Activated CD4-positive, CD25-positive, alpha-beta regulatory T cell (primary cell): ENCODE measurements at places on chromosomes 2 and 18.
A peak's percentile ranks its signal among the peaks of the same experiment; 100 is the strongest.

DNA sequence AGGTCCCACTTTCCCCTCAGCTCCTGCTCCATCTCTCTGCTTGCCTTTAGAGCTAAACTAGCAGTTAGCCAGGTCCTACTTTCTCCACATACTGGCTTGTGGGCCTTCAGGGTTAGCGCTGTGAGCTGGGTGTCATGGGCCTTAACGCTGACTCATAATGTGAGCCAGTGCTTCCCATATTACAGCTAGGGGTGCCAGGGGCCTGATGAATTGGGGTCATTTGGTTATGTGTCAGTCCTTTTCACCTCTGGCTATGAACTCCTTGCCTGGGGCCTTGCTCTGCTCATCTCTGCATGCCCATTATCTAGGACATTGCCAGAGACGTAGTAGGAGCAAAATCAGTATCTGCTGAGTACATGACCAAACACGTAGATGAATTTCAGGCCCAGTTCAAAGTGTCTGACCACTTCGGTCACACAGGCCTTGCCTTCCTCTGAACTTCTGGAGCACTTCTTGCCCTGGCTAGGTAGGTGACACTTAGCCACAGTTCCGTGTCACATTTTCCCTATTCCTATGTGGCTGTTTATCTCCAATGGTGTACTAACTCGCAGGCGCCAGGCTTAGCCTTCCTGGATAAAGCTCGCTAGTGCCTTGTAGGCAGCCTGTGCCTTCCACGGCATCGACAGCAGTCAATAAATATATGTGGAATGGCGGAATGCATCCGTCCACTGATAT is 103.2 kb upstream of the SIX3 start:
- DNase-seq: no peak

DNA sequence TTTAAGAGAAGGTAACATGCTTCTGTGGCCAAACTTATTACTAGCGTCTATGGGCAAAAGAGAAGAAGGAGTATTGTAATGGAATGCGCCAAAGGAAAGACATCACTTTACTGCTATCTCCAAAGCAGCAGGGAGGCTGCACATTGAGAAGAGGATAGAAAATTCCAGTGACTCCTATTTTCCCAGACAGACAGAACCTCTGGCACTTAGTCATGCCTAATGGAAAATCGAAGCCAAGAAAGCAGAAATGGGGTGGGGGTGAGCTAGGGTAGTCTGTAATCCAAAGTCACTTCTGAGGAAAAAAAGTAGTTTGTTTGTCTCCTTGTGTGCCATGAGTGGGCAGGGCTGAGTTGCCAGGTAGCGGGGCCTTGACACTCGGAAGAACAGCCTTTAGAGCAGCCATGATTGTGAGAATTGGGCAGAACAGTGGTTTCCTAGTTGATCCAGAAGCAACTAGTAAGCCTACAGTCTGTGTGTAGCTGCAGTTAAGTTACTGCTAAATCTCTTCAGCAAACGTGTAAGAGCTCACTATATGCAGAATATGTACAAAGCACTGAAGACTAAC is 79.4 kb upstream of the FOSL2 start:
- DNase-seq: no peak

GRCh38 chr2:200383380-200384110 is 77.1 kb downstream of the SPATS2L start:
- DNase-seq: no peak

- no peak for DNase-seq
Measured at GRCh38 chr2:231227310-231228162, 29.1 kb downstream of the ARMC9 start.

DNA sequence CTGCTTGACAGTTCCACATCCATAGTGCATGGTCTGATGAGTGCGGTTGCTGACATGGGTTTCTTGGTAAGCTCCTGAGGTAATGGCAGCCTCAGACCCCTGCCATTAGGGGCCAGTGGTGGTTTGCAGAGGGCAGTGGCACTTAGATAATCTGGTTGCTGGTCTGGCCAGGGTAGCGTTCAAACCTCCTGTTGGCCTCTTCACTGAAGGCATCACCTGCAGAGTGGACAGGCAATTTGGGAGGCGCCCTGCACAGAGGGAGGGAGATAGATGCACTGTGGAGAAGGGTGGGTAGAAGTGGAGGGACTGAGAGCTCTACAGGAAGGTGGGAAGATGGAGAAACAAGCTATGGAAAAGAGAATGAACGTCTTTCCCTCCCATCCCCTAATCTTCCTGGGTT is 3.7 kb downstream of the HTRA2 start:
- DNase-seq: no peak

GRCh38 chr18:63444580-63444979 is 22.3 kb upstream of the VPS4B start:
- no peak for DNase-seq

DNA sequence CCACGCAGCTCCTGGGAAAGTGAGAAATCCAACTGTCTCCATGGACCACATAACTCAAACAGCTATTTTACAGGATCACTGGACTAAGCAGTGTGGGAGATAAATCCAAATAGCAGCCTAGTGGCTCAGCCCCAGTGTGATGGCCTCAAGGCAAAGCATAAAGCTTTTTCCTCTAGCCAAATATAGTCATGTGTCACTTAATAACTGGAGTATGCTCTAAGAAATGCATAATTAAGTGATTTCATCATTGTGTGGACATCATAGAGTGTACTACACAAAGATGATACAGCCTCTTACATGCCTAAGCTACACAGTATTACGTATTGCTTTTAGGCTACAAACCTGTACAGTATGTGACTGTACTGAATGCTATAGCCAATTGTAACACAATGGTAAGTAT is 31.8 kb upstream of the ST8SIA3 start:
- DNase-seq: no peak

GRCh38 chr2:180033993-180034894 is 27.1 kb upstream of the CWC22 start:
- no peak for DNase-seq

DNA sequence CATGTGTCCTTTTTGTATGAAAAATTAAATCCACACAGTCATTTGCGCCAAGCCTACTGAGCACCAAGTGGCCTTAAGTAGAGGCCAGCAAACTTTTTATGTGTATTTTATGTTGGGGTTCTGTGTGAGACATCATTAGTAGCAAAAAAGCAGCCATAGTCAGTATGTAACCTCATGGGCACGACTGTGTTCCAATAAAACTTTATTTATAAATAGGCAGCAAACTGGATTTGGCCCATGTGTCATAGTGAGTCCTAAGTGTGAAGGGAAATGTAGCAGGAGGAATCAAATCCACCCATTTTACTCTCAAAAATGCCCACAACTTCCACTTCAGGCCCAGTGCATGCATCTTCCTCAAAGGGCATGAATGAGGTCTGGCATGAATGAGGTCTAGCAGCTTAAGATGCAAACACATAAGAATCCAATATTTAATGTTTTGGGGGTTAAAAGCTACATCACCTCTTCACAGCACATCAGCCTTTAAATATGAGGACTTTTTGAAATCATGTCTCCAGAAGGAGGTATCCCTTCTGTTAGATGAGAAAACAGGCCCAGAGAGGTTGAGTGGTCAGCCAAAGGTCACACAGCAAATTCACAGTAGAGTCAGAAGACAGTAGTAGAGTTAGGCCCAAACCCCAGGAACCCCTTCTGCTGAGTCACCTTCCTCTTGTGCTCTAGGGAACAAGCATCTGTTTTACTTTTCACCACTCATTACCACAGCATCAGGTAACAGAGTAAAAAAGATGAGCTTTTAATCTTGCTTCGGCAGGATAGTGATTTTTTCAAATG is 45.6 kb downstream of the MREG start:
- DNase-seq: no peak

DNA sequence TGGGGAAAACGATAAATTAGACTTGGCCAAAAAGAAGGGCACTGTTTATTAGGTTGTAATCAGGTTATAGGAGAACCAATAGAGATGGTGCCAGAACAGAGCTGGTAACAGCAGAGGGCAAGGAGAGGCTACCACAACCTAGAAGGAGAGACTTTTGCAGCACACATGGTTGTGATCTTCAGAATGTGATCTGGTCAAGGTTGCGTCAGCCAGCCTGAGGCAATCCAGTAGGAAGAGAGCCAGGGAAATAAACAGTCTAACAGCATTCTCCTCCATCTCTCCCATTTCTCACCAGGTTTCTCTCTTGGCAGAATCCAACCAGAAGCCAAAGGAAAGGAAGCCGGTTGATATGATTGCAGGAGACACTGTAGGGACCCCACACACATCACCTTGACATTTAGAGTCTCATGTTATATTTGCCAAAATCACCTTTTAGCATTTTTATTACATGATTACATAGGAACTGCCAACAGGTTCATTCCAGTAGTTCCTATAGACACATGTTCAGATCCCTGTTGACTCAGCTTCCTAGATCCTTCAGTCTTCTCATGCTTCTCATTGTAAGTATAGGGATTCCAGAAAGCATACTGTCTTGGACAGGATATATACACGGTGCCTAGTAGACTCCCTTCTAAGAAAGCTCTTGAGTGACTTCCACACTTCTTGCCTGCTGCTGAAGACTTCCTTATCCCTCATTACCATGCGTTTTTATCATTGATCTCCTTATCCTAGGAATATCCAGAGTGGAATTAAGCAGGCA is 17.6 kb upstream of the SPATS2L start:
- DNase-seq: no peak

DNA sequence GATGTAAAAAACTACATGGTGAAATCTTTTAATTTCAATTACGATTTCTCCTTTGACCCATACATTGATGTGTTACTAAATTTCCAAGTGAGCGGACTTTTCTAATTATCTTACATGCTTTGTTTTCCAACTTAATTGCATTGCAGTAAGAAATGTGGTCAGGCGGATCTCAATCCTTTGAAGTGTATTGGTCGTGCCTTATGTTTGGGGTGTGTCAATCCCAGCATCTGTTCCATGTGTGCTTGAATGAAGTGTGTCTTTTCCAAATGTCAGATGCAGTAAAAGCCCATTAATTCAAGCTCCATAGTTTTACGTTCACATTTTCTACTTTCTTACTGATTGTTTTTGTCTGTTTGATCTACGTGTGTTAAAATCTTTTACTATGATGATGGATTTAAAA is 113.1 kb downstream of the UXS1 start:
- DNase-seq: no peak

DNA sequence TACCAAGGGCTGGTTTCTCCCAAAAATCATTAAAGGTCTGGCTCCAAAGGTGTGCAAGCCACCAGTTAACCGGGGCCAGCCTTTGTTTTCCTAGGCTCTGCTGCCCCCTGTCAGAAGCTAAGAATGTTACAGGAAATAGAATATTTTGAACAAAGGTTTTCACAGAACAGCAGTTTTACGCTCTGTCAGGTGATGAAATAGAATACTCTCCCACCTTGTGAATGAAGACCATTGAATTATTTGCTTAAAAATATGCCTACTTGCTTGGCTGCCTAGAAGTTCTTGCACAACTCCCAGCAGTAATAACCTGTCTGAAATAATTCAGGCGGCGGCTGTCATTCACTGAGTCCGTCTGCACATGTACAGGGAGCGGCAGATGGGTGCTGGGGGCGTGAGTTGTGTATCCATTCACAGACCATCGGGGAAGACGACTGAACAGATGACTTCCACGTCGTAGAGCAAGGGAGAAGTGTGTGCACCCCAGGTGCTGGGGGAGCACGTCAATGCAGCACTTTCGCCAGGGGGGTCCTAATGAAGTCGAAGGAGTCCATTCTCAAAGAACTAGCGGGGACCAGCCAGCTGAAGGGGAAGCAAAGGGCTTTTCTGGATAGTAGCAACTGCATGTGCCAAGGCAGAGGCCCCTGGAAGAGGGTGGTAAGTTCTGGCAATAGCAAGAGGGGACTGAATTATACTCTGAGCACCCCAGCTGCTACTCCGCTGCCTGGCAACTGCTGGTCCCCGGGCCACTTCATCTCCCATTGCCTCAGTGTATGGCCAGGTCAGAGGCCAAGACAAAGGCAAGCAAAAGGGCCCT is 56.1 kb downstream of the SF3B1 start:
- DNase-seq: peak; percentile 21

DNA sequence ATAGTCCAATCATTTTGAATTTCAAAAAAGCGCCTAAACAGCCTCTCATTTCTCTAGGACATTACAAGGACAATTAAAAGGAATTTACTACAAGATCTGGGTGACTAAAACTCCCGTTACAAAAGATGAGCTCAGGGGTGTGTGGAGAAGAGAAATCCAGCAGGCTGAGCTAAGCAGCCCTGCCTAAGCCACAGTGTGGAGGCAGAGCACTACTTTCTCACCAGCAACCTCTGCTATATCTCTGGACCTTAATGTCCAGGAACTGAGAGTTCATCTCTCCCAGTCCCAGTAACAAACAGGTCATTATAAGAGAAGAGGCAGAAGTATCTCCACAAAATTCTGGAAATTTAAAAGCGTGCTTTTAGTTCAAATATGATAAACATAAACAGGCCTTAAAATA is 18.9 kb upstream of the ANKRD62 start:
- no peak for DNase-seq

DNA sequence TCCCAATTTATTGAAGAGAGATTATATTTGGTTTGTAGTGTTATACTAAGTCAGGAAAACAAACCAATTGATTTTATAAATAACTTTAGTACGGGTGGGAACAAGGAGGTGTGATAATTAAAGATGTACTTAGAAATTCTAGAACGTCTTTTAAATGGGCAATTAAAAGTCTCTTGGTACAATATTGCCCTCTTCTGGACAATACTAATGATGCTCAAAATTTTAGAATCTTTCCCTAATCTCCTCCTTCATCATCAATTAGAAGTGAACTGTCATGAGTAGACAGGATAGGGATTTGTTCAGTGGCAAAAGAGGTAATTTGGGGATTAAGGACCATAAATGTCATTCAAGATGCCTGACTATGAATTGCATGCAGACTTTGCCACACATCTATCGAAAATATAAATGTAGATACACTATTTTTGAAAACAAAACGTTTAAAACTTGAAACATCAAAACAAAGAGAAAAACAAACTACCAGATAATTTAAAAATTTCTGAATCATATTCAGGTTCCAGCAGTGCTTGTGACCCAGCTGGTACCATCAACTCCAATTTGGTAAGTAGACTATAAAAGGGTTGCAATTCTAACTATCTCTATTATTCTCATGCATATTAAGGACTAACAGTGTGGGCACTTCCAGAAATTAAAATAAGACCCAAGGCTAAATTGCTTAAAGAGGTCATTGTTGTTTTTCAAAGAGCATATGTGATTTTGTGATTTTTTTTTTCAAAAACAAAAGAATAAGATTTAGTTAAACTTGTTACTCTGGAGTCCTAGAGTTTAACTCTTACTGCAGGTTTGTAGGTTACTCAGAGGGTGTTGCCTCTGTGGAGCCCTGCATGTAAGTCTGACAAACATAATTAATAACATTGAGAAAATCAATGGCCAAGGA is 123.5 kb downstream of the LAMA3 start:
- no peak for DNase-seq
